CD4-positive, alpha-beta T cell treated with Interleukin-6 at 100 ng/mL for 8 hours (primary cell): ENCODE measurements at places on chromosomes 3 and 15.

GRCh38 chr3:112979244-112979832, 4.4 kb upstream of the CD200R1 start:
- peak; percentile 56 for DNase-seq

DNA sequence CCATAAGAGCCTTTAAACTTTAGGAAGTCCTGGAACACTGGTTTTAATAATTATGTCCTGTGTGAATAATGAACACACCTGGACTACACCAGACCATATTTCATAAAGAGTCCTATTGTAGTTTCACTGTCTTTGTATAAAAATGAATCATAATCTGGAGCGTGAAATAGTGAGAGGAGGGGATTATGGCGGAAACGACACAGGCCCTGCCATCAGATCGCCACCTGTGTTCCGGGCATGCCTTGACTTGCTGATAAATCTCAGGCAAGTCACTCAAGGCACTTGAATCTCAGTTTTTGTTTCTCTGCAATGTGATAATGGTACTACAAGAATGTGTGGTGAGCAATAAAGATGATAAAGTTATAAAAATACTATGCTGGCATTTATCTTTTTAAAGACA, 995.5 kb downstream of the MCTP2 start:
- no peak for DNase-seq

DNA sequence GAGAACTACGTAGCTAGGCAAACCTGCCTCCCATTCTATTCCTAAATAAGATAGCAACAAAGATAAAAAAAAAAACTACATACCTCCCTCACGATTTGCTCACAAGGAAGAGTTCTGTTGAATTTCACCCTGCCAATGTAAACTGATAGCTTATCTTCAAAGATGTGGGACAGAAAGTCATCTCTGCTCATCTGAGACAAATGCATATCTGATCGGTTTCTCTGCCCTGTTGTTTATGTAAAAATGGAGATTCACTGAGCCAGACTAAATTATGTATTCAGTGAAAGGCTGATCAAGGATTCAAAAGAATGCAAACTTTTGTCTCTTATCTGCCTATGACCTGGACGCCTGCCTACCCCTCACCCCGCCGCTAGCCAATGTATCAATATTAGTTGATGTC, 11.2 kb downstream of the PYGO1 start:
- DNase-seq: no peak

DNA sequence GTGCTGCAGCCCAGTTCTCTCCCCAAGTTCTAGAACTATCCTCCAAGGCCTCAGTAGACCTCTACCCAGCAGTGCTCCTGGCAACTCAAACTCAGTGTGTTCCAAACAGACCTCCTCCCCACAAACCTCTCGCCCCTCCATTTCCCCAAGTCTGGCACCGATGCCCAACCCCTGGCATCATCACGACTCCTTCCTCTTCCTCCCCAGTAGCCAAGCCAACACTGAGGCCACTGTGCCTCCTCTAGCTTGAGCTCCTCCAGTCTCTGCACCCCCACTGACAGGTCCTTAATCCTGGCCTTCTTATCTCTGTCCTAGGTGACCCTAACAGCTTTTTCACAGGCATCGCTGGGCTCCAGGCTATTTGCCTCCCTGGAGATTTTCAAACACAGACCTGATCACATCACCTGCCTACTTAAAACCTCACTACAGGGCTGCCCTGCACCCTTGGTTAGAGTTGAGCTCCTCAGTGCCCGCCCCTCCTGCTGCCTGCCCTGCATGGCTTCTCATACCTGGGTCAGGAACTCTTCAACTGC, 6.8 kb downstream of the ARPIN start:
- DNase-seq: no peak

DNA sequence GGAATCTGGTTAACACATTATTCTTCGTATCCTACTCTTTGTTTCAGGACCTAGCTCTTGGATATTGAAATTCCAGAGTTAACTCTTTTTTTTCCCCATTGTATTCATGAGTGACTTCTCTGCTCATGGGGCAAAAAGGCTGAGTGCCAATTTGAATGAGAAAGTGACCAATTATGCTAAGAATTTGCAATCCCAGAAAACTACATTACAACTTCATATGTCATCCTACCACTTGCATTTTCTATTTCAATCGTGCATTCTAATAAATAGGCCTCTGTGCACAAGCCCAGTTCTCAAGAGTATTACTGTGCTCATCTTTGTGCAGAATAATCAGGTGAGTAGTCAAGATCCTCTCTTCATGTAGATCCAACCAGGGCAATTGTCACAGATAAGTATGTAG, 537.8 kb downstream of the OTOL1 start:
- DNase-seq: no peak

GRCh38 chr3:46923559-46924350, 46.2 kb downstream of the PTH1R start:
- peak; percentile 27 for DNase-seq

DNA sequence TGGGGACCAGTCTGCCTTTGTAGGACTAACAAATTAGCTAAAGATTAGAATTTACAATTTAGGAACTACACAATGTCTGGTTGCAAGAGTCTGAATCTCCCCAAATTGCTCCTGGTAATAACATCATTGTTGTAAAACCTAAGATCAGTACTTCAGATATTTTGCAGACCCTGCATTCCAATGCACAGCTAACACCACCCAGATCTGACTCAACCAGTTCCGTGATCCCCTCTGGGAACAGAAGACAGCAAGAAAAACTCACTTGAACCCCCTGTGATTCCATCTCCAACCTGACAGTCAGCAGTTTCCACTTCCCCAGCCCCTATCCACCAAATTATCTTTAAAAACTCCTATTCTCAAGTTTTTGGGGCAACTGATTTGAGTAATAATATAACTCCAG, 201.9 kb upstream of the ARPP21 start:
- DNase-seq: no peak
